ENCODE measurements at places on chromosomes 7 and 10.

DNA sequence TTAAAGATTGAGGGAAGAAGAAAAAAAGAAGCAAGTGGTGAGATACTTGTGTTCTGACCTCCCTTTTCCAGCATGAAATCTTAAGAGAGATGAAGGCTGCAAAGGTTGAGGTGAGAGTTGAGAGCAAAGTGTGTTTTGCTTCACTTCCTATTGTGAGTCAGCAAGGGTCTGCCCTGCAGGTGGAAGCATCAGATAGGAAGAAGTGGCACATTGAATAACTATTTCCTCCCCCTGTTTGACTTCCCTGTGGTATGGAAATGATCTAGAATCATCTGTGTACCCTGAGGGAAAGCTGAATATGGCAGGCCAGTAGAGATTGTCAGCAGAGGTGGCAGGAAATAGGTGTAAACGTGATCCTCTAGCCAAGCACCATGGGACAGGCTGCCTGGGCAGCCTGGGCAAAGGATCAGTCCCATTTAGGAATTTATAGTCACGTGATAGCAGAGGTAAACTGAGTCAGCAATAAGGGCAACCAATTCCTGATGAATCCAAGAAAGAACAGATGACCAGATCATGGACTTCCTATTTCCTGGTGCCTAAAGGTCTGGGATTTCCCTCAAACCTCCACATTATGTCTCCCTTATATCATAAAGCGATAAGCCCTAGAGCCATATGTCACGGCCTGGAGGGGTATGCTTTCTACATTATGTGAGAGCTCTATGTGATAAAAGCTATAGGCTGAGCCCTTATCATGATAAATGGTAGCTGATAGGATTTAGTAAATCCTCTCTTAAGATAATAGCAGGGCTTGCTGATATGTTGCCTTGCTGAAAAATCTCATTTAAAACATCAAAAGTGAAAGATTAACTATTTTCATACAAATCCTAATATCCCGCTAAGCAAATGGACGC, 287.0 kb downstream of the MDFIC start:
- no peak for DNase-seq

DNA sequence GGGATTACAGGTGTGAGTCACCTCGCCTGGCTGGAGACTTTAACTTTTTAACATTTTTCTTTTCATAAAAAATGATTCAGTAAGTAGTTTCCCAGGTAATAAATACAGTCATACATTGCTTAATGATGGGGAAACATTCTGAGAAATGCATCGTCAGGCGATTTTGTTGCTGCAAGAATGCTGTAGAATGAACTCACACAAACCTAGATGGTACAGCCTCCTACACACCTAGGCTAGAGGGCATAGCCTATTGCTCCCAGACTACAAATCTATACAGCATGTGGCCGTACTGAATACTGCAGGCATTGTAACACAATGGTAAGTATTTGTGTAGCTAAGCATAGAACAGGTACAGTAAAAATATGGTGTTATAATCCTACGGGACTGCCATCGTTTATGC, 108.5 kb upstream of the SFMBT2 start:
- DNase-seq = no peak

- no peak for DNase-seq
Measured at GRCh38 chr7:1431634-1432380, 27.5 kb downstream of the MICALL2 start.

DNA sequence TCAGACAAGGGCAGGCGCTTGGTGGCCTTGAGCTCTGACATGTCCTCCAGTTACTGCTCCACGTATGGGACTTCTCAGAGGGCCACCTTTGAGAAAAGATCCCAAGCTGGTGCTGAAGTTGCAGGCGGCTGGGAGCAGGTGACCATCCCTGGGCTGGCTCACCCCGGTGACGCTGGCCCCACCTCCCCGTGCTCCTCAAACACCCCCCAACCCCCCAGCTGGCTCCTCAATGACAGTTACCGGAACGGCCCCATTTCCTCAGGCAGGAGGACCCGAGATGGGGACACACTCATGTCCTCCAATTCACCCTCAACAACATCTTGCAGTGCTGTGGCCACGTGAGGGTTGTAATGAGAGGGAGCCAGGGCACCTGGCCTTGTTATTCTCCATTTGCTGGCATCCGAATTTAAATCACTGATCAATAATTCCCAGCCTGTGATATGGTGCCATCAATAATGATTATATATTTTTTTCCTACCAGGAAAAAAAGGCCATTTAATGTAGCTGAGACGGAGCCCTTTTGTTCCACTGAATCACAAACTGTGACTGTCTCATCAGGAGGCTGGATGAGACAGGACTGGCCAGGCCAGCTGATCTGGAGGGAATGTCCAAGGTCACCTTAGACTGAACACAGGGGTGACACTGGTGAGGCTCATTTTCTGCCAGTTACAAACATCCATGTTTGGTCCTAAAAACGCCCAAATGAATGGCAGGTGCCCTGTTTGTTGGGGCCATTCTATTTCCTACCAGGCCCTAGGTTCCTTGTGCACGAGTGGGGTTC, 64.5 kb downstream of the CHST15 start:
- no peak for DNase-seq

GRCh38 chr7:106566672-106567071, 94.3 kb downstream of the CCDC71L start:
- DNase-seq = no peak

- no peak for DNase-seq
Measured at GRCh38 chr7:130900471-130901076, 166.6 kb upstream of the KLF14 start.

DNA sequence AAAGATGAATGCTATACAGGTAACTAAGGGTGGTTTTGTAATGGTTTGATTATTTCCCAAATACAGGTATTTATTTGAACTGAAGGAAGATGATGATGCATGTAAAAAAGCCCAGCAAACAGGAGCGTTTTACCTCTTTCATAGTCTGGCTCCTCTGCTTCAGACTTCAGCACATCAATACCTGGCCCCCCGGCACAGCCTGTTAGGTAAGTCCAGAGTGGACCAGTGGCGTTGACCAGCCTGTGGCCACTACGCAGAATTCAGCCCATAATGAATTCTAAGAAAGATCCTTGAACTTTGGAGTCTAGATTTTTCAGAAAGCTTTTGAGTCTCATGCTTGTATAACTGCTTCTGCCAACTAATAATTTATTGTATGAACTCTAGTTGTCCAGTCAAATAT, 9.7 kb downstream of the NUDT13 start:
- DNase-seq = no peak

Measured in GOT3 (cell line).